ENCODE measurements at places on chromosomes 2 and 18. TPM values are rescaled to one million over a fixed set of nuclear protein-coding genes. Genes with fewer than 3 reads are reported as not detected.

The C2orf80 gene
- not detected for total RNA-seq

The C2orf74 gene
- 10.4 TPM for total RNA-seq

The TTC32 gene
- total RNA-seq: 8.0 TPM

The ALK gene
- not detected for total RNA-seq

The IL1R2 gene
- total RNA-seq: not detected

The SEC11C gene
- 32.8 TPM for total RNA-seq

The ALKAL2 gene
- 164 TPM for total RNA-seq

DNA sequence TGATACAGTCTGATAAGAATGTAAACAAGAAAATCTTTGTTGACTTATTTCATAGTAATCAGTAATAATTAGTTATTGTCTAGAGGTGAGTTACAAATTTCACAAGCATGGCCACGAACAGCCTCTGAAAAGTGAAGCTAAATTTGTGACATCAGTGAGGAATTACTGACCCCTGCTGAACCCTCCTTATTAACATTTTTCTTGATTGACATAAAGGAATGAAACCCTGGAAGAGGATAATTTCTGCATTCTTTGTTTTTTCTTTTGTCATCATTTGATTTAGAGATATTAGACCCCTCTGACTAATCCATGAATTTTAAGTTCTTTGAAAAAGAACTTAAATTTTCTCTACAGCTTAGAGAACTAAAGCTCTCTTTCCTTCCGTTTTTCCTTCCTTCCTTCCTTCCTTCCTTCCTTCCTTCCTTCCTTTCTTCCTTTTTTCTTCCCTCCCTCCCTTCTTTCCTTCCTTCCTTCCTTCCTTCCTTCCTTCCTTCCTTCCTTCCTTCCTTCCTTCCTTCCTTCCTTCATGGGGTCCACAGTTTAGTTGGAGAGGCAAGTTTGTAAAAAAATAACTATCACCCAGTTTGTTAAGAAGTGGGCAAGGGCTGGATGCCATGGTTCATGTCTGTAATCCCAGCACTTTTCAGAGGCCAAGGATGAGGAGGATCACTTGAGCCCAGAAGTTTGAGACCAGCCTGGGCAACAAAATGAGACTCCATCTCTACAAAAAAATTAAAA, 387.0 kb downstream of the MTX2 start:
- no peak overlapping the region for H3K27ac ChIP-seq
- H3K27me3 ChIP-seq: peaks cover 58% of the 10 kb centered on the region
- no peak overlapping the region for H3K4me3 ChIP-seq
- DNase-seq: no peak
- no peaks in the 10 kb centered on the region for H3K4me1 ChIP-seq

DNA sequence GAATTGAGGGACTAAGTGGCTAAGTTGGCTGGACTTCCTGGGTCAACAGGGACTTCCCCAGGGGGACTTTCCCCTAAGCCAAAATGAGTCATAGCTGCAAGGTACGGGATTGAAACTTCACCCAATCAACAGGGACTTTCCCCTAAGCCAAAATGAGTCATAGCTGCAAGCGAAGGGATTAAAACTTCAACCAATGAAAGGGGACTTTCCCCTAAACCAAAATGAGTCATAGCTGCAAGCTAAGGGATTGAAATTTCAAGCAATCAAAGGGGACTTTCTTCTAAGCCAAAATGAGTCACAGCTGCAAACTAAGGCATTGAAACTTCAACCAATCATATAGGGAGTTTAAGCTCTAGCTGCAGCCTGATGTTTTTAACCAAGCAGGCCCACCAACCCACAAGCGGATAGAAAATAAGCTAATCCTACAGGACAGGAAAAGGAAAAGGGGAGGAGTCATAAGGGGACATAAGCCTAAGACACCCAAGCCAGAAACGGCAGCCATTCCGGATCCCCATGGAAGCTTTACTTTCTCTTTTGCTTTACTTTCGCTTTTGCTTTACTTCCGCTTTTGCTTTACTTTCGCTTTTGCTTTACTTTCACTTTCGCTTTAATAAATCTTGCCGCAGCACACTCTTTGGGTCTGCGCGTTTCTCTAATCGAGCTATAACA, 1375.4 kb upstream of the CELF4 start:
- no peaks in the 10 kb centered on the region for H3K27me3 ChIP-seq
- no peak overlapping the region for H3K4me3 ChIP-seq
- DNase-seq: no peak
- no peak overlapping the region for H3K27ac ChIP-seq
- no peaks in the 10 kb centered on the region for H3K36me3 ChIP-seq
- no peaks in the 10 kb centered on the region for H3K4me1 ChIP-seq

- H3K4me3 ChIP-seq: no peak overlapping the region
- no peaks in the 10 kb centered on the region for H3K4me1 ChIP-seq
- no peak overlapping the region for H3K27ac ChIP-seq
- H3K27me3 ChIP-seq: no peaks in the 10 kb centered on the region
- DNase-seq: no peak
Observed at GRCh38 chr2:25274868-25275574, 66.7 kb downstream of the DNMT3A start.

GRCh38 chr18:78510636-78511035, 469.0 kb upstream of the SALL3 start:
- no peaks in the 10 kb centered on the region for H3K36me3 ChIP-seq
- peaks cover 26% of the 10 kb centered on the region for H3K27me3 ChIP-seq
- no peak overlapping the region for H3K4me3 ChIP-seq
- no peak overlapping the region for H3K27ac ChIP-seq

DNA sequence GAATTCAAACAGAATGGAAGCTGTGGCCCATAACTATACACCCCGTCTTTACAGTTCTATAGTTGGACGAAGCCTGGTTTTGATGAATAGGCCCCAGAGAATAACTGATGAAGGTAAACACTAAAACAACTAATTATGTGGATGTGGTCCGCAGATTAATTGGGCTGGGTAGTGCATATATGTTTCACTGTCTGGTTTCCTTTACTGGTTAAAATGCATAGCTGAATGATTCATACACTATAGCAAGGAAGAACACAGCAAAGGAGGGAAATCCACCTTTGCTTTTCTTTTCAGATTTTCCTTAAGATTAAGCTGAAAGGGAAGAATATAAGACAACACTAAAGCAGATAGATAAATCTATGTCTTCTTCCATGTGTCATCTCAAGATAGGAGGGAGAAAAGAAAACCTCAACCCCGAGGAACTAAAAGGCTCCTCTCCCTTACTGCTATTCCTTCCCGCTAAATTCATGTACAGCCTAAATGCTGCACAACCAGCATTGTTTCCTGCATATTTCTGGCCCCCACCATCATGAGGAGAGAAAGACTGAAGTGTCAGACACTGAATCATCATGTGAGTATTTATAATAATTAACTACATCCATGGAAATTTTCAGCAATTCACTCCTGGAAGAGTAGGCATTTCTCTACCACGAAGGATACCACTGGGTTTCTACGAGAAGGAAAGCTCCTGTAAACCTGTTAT, 297.1 kb upstream of the CCDC68 start:
- H3K36me3 ChIP-seq: peaks cover 13% of the 10 kb centered on the region
- H3K4me1 ChIP-seq: peaks cover 58% of the 10 kb centered on the region
- peak overlapping the region; percentile 8 for H3K4me3 ChIP-seq
- DNase-seq: no peak

DNA sequence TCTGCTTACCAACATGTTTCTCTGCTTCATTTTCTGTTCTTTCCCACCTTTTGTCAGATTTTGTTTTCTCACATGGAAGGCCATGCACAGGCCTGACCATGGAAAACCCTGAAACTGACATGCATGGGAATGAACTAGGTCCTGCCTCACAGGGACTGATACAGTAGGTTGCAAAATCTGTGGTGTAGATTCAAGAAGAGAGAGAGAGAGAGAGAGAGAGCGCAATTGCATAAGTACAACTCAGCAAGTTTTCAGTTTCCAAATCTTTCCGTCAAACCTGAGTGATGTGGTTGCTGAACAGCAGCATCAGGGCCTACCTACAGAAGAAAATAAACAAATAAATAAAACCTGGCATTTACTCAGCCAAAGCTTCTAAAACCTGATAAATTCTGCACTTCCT, 87.5 kb upstream of the RNF152 start:
- peaks cover 22% of the 10 kb centered on the region for H3K4me1 ChIP-seq
- no peak overlapping the region for H3K27ac ChIP-seq
- no peak overlapping the region for H3K4me3 ChIP-seq
- H3K36me3 ChIP-seq: peaks cover 1% of the 10 kb centered on the region
- DNase-seq: no peak

DNA sequence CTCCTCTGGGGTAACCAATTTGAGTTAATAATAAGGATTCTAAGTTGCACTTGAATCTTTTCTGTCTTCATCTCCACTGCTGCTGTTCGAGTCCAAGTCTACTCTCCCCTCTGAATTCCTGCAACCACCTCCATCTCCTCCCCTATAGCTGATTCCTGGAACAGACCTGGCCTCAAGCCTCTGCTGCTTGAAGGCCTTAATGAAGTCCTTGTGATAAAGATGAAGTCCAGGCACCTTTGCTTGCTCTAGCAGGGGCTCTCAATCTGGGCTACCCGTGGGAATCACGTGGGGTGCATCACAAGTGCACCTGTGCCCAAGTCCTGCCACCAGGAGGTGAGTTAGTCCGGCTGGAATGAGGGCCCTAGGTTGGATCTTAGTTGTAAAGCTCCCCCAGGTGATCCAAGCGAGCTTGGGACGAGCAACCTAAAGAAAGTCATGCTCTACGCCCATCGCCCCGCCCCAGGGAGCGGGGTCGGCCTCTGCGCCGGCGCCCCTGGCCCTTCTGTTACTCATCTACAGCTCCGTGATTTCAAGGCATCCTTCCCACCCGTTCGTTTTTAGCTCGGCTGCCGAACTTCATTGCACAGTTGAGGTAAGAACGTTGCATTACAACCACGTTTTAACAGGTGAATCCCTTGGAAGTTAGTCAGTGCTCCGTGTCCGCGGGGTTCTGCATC, 905 bp upstream of the IAH1 start:
- H3K27me3 ChIP-seq: no peaks in the 10 kb centered on the region
- peak overlapping the region; percentile 70 for H3K4me3 ChIP-seq
- H3K4me1 ChIP-seq: peaks cover 37% of the 10 kb centered on the region
- DNase-seq: no peak
- peaks cover 12% of the 10 kb centered on the region for H3K36me3 ChIP-seq

- H3K27me3 ChIP-seq: no peaks in the 10 kb centered on the region
- H3K27ac ChIP-seq: peak overlapping the region; percentile 32
- H3K4me3 ChIP-seq: no peak overlapping the region
- H3K4me1 ChIP-seq: peaks cover 50% of the 10 kb centered on the region
- DNase-seq: no peak
Observed at GRCh38 chr2:32375228-32375892, 18.5 kb downstream of the BIRC6 start.

GRCh38 chr2:218827701-218828476, 3.7 kb downstream of the PRKAG3 start:
- DNase-seq: no peak
- H3K4me3 ChIP-seq: no peak overlapping the region
- H3K27me3 ChIP-seq: peaks cover 32% of the 10 kb centered on the region
- H3K36me3 ChIP-seq: no peaks in the 10 kb centered on the region

DNA sequence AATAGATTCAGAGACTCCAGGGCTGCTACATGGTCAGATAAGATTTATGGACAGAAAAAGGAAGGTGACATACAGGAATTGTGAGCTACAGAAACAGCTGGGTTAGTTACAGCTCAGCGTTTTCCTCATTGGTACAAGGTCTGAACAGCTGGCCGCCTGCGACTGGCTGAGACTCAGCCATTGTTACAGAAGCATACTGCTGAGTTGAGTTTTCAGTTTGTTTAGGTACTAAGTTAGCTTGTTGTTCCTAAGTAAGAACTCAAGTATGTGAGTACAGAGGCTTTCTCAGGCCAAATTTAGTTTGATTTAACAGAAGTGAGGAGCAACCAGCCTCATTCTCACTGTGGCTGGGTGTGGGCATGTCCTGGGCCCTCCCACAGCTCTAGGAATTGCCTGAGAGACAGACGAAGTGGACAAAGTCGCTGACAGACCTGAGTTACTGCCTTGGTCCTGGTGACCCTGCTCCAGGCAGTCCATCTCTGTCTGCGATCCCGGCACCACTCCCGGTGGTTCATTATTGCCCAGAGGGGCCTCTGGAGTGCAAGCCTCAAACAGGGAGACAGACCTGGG, 27.8 kb upstream of the RHOB start:
- H3K4me3 ChIP-seq: no peak overlapping the region
- H3K27me3 ChIP-seq: no peaks in the 10 kb centered on the region
- DNase-seq: no peak
- H3K27ac ChIP-seq: no peak overlapping the region
- H3K36me3 ChIP-seq: no peaks in the 10 kb centered on the region

GRCh38 chr18:58492891-58493469, 135.9 kb downstream of the ALPK2 start:
- H3K27ac ChIP-seq: no peak overlapping the region
- H3K27me3 ChIP-seq: no peaks in the 10 kb centered on the region
- no peak overlapping the region for H3K4me3 ChIP-seq
- peaks cover 18% of the 10 kb centered on the region for H3K36me3 ChIP-seq
- DNase-seq: no peak

DNA sequence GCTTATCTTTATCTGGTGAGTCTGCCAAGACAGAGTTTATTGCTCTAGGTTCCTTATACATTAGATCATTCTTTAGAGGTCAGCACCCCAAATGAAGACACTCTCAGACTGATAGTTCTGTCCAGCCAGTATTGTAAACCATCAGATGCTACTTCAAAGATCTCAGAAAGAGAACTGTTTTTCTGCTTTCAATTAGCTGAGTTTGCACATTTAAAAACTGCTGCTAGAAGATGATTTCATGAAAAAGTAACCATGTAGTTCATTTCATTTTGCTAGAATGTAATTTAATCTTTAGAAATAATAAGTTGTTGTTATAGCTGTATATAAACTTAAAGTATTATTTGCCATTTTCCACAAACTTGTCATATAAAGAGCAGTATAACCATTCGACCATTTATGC, 344.5 kb upstream of the ATP5MC3 start:
- H3K4me3 ChIP-seq: no peak overlapping the region
- no peaks in the 10 kb centered on the region for H3K4me1 ChIP-seq
- DNase-seq: no peak
- peaks cover 3% of the 10 kb centered on the region for H3K27me3 ChIP-seq
- H3K36me3 ChIP-seq: no peaks in the 10 kb centered on the region
- no peak overlapping the region for H3K27ac ChIP-seq

DNA sequence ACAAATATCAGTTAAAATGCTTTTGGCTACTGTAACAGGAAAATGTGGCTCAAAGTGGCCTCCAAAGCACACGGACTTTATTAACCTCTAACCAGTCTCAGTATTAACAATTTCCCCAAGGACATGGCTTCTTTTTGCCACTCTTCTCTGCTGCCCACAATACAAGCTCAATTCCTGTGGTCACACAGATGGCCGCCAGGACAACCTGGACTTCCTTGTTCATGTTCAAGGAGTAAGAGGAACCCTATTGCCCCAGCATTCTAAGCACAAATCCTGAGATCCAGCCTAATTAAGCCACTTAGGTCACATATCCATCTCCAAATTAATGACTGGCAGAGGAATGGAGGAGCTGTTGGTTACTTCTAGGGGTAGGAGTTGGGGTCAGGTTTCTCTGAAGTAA, 38.2 kb downstream of the AOX1 start:
- no peak for DNase-seq
- H3K27me3 ChIP-seq: no peaks in the 10 kb centered on the region
- H3K4me3 ChIP-seq: no peak overlapping the region
- peaks cover 25% of the 10 kb centered on the region for H3K4me1 ChIP-seq
- H3K27ac ChIP-seq: peak overlapping the region; percentile 41

- peaks cover 4% of the 10 kb centered on the region for H3K27me3 ChIP-seq
- peaks cover 1% of the 10 kb centered on the region for H3K36me3 ChIP-seq
- peak overlapping the region; percentile 67 for H3K4me3 ChIP-seq
- H3K27ac ChIP-seq: peak overlapping the region; percentile 86
- H3K4me1 ChIP-seq: peaks cover 23% of the 10 kb centered on the region
Observed at GRCh38 chr18:74489676-74490075, 6.5 kb upstream of the CNDP2 start.

- H3K4me1 ChIP-seq: peaks cover 14% of the 10 kb centered on the region
- no peak overlapping the region for H3K4me3 ChIP-seq
- H3K36me3 ChIP-seq: peaks cover 15% of the 10 kb centered on the region
- H3K27ac ChIP-seq: no peak overlapping the region
- no peaks in the 10 kb centered on the region for H3K27me3 ChIP-seq
Observed at GRCh38 chr2:164511738-164512137, 109.5 kb downstream of the GRB14 start.

Data from chondrocyte (in vitro differentiated cells).